T-helper 22 cell (primary cell): ENCODE measurements at places on chromosomes 16 and 17.

GRCh38 chr17:80455336-80455710, 21.1 kb downstream of the NPTX1 start:
- DNase-seq, result peak; percentile 30

GRCh38 chr17:40019140-40019991, 4.1 kb downstream of the CSF3 start:
- DNase-seq, result no peak

- DNase-seq, result peak; percentile 58
These were observed 13.4 kb upstream of the PLLP start for GRCh38 chr16:57297856-57298255.

DNA sequence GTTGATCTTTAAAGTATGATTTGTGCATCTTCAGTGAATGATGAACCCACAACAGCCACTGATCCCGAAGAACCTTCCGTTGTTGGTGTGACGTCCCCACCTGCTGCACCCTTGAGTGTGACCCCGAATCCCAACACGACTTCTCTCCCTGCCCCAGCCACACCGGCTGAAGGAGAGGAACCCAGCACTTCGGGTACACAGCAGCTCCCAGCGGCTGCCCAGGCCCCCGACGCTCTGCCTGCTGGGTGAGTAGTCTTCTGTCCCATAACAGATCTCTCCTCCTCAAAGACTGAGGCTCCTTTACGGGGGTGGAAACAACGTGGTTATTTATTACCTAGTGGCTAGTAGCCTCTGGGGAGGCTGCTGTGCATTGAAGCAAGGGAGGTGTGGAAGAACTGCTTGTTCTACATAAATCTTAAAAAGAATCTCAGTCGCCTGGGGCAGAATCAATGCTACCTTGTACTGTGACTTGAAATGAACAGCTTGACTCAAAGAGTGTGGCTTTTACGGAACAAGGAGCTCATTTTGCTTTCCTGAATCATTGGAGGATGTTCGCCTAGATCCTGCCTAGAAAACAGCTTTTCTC, 63.0 kb upstream of the CLEC18A start:
- DNase-seq, result no peak

DNA sequence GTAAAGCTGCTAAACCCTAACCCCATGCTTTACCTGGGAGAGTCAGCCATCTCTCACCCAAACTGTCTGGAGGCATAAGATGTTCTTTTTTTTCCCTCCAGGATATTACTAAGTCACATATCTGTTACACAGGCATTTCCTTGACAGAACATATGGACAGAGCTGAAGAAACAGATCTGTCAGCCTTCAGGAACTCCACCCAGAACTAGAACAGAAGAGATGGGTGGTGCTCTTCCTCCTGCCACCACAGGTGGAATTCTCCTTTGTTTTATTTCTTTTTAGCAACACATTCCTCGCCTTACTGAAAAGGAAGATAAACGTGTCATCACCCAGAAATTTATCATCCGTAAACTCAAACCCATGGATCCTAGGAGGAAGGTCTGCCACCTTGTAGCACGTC, 8.8 kb downstream of the MYCBPAP start:
- DNase-seq, result no peak

DNA sequence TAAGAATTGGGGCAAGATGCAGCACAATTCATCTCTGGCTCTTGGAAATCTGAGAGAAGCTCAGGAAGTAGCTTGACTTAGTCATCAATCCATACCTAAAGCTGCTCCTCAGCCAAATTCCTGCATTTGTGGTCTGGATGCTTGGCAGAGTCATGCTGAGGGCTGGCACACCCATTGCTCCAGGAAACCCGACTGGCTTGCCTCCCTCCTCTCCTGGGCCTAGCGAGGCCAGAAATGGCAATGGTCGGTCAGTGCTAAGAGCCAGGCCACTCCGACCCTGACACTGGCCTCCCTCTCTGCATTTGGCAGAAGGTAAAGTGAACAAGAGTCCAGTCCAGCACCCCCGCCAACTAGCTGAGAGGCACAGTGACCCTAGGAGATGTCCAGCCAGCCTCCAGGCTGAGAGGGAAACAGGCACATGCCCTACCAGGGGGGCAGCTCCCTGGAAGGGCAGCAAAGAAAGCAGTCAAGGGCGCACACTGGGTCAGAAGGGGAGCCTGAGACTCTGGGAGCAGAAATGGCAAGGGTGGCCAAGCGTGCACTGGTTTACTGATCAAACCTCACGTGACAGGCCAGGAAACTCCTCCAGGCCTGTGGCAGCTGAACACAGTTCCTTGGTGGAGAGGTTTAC, 10.0 kb downstream of the POLDIP2 start:
- no peak for DNase-seq

GRCh38 chr17:8220783-8221662, 10.6 kb upstream of the AURKB start:
- peak; percentile 65 for DNase-seq

GRCh38 chr17:74981979-74982662, 5.3 kb upstream of the CDR2L start:
- peak; percentile 76 for DNase-seq

DNA sequence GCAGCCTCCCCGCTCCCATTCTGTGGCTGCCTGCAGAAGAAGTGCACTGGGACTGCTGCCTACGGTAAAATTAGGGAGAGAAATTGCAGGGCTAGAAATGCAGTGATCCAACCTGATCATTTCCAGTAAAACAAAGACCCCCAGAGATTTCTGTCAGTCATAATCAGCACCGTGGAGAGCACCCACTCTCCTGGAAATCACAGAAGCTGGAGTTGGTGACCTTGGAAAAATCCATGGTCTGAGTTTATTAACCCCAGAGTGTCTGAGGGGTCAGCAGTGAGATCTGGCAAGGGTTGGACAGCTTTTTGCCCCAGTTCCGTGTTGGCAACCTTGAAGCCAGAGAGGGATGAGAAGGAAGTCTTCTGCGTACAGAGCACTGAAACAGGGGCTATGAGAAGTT, 7.8 kb downstream of the SYCE1L start:
- no peak for DNase-seq

- no peak for DNase-seq
These were observed 211.4 kb downstream of the BCAS3 start for GRCh38 chr17:60888812-60889709.
